NCI-H1417 treated with DMSO at 0.1 percent for 48 hours (cell line): ENCODE measurements at places on chromosomes 6 and 20.

DNA sequence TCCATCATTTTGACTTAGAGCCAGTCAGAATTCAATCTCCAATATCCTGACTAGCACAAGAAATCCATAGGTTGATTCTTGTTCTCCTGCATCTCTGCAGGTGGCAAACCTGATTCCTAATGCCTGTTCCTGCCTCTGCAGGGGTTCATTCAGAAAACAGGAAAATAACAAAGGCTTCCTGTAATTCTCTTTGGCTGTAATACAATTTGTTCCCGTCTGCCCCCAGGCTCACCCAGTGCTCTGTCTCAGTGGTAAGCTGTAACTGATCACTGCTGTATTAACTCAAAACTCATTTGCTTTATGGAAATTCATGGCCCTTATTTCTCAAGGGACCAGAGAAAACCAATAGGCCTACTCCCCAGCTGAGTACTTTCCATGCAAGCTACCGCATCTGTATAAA, 88.6 kb downstream of the OPRM1 start:
- DNase-seq, result peak; percentile 33

GRCh38 chr6:139853302-139853992, 479.0 kb upstream of the CITED2 start:
- no peak for DNase-seq

- DNase-seq, result no peak
These were observed 579.6 kb upstream of the MAN1A1 start for GRCh38 chr6:119929121-119929520.

GRCh38 chr20:45100563-45101245, at the start of gene KCNS1:
TSS of gene KCNS1 (minus strand) at chr20:45101127. CDS start at chr20:45099236, 1,891 bp downstream.
- no peak for DNase-seq

GRCh38 chr6:44102527-44102926, 24.7 kb downstream of the MRPL14 start:
- no peak for DNase-seq

GRCh38 chr6:148470156-148470555, 127.5 kb downstream of the SASH1 start:
- DNase-seq, result no peak

- no peak for DNase-seq
These were observed 107.1 kb downstream of the PSMB1 start for GRCh38 chr6:170445971-170446370.

DNA sequence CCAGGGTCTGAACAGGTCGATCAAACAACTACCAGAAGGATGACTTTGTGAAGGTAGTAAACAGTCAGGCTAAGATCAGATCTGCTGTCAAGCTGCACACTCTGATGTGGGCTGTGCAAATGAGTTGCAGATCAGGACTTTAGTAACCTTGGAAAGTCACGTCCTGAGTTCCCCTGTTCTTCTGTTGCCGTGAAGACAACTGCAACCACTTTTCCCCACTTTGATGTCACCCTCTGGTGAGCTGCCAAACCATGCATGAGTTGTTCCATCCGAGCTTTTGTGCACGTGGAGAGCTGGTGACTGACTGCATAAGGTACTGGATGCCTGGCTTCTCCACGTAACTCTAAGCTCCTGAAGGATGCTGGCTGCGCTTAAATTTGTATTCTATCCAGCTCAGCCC, 111.0 kb downstream of the CD83 start:
- DNase-seq, result no peak

- DNase-seq, result no peak
These were observed 309.3 kb downstream of the CLIC5 start for GRCh38 chr6:45706319-45706718.

DNA sequence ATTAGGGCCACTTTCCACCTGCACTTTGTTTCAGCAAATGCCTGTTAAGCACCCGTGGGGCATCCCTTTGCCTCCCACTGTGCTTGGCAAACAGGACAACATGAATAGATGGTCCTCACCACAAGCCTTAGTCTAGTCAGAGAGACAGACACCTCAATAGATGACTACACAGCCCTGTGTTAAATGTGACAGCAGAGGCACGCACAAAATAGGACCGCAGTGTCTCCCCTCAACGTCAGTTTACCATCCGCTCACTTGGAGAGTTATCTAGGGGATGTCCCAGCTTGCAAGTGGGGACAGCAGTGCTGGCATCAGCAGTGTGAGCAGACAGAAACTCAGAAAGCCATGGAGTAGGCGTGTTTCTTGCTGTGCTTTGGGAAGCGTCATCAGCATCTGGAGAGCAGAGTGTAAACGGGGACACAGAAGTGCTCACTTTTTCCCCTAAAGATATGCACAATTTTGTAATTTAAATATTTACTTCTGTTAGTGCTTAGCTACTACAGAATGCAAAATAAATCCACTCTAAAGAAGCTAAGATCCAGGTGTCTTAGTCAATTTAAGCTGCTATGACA, 66.0 kb upstream of the TXNDC5 start:
- no peak for DNase-seq

GRCh38 chr20:31781945-31782344, 37.2 kb upstream of the MYLK2 start:
- DNase-seq, result no peak

DNA sequence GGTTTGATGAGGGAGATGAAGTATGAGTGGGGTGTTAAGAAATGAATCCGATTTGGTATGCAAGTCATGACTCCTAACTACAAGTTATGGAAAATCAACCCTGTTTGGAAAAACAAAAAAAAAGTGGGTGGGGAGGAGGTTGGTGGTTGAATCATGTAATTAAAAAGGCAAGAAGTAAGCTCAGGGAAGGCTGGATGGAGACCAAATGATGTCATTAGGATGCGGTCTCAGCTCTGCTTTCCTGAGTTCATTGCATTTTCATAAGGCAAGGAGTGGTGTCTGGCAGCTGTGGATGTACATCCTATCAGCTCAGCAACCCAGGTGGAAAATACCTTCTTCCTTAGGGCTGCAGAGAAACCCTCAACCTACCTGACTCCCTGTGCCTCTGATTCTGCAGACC, 60.4 kb upstream of the AKAP12 start:
- no peak for DNase-seq

- DNase-seq, result no peak
These were observed 46.4 kb downstream of the SPATA2 start for GRCh38 chr20:49868964-49869363.

GRCh38 chr6:69232008-69232407, 564.8 kb downstream of the LMBRD1 start:
- no peak for DNase-seq
